ENCODE measurements at places on chromosomes 2 and 18.

DNA sequence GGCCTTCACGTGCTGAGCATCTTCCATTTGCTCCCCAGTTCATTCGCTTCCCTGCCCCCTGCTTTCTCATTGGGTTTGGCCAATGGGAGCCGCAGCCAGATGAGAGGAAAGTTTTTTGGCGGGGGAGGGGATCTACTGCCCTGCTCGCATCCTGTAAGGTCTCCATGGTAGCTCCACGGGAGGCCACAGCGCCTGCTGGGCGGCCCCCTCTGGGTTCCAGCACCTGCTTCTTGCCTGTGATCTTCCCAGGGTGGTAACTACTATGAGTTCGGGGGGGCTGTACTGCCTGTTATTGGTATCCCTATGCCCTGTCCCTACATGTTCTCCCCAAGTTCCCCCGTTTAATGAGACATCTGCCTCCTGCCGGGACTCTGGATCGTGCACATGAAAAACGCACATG, 57.2 kb downstream of the INPP5D start:
- no peak for DNase-seq

DNA sequence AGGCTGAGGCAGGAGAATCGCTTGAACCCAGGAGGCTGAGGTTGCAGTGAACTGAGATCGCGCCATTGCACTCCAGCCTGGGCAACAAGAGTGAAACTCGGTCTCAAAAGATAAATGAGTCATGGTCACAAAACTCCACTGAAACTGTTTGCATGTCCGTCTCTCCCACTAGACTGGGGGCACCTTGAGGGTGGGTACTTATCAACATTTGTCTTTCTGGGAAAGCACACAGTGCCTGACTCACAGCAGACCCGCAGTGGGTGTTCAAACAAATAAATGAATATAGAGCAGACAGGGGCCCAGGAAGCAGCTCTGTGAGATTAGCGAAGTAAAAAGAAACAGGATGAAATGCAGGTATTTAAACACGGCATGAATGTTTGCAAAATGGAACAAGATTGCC, 211.1 kb upstream of the GATA6 start:
- DNase-seq: no peak

GRCh38 chr2:196239622-196240587, 68.5 kb upstream of the STK17B start:
- peak; percentile 8 for DNase-seq

DNA sequence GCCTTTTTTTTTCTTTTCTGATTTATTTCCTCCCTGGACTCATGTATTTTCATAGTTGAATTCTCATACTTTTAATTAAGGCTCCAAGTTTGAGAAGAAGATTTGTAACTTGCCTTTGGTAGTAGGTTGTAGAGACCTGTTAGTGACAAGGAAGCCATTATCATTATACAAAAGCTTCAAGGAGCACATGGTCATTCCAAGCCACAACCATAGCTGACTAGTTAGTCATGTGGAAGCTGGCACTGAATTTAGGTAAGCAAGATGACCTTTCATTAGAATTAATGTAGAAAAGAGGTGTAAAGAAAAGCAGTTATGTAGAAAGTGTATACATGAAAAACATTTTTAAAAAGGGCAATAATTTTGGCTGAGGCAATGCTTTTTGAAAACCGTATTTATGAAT, 89.7 kb downstream of the LRP1B start:
- no peak for DNase-seq

- DNase-seq: peak; percentile 24
Observed at GRCh38 chr2:71557321-71557720, 104.0 kb downstream of the DYSF start.

GRCh38 chr2:23137166-23137565, 247.8 kb upstream of the KLHL29 start:
- no peak for DNase-seq

DNA sequence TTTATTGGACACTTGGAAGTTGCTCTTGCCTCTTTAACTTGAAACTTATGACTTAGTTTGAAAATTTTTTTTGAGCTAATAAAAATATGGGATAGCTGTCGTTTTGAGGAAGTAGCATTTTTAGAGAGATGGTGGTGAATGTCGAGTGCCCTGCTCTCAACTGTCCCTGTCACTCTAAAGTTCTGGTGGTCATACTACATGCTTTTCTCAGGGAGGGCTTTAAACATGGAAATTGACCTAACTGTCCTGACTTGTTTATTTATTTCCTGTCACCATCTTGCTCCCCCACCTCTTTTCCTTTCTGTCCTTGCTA, 16.0 kb downstream of the CEP192 start:
- no peak for DNase-seq

DNA sequence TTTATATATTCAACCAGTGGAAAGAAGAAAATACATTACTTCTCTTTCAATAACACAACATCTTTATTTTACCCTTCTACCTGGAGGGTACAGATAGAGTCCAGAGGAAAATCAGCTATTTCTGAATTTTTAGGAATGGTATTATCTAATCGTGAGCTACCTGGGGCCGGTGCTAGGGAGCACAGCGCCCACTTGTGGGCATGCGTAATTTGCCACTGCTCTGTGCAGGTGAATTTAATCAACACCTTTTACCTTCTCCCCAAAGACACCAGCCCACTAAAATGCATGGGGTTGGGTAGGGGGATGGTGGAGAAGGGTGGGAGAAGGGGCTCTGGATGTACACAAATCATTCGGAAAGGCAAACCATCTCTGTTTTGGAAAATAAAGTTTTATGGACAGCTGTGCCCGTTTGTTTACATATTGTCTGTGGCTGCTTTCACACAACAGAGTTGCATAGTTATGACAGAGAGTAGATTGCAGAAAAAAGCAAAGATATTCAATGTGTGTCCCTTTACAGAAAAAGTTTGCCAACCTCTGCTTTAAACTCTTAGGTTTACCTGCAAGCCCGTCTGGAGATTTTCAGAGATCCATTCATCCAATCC, 51.5 kb upstream of the DCC start:
- peak; percentile 62 for DNase-seq

DNA sequence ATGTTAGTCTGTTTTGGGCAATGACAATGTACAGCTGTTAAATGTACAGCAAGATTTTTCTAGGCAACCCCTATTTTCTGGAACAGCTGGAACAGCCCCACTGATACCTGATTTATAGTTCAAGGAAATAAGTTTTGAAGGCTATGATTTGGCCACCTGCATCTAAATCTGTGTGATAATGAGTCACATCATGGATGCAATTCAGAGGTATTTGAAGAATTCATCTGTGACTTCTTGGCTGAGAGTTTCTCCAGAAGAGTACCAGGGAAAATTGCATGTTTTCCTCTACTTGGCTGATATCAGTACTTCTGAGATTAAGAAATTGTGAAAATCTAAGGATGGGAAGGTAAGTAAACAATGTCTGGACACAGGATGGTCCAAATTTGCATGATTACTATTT, 40.7 kb upstream of the NT5C1B start:
- DNase-seq: no peak

DNA sequence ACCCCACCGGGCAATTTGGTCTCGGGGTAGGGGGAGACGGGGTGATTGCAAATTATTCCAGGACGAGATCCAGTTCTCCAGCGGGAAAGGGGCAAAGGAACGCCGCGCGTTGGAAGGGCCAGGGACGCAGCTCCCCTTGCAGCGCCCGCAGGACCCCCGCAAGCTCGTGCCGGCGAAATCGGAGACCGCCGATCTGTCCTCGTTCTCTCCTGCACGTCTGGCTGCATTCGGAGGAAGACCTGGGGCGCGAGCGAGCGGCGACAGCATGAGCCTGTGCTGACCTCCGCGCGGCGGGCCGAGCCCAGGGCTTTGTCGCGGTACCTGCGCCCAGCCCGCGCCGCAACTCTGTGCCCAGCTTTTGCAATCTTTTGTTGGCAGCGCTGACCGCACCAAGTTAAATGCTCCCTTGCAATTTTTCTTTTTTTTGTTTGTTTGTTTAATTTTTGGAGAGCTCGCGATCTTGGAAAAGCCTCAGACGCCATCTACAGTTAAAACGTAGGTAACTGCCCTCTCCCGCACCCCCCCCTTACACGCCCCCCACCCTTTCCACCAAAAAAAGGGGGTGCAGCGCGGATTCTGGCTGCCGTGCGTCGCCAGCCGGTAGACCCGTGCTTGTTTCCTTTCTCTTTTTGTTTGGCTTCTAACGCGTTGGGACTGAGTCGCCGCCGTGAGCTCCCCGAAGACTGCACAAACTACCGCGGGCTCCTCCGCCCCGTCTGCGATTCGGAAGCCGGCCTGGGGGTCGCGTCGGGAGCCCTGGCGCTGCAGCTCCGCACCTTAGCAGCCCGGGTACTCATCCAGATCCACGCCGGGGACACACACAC, 667 bp downstream of the TRIB2 start:
- DNase-seq: peak; percentile 80

GRCh38 chr2:105888625-105889024, 143.9 kb downstream of the NCK2 start:
- DNase-seq: peak; percentile 27

GRCh38 chr2:7971841-7972240, 710.0 kb upstream of the ID2 start:
- no peak for DNase-seq

- DNase-seq: no peak
Observed at GRCh38 chr2:131122496-131122895, 17.4 kb downstream of the PLEKHB2 start.

DNA sequence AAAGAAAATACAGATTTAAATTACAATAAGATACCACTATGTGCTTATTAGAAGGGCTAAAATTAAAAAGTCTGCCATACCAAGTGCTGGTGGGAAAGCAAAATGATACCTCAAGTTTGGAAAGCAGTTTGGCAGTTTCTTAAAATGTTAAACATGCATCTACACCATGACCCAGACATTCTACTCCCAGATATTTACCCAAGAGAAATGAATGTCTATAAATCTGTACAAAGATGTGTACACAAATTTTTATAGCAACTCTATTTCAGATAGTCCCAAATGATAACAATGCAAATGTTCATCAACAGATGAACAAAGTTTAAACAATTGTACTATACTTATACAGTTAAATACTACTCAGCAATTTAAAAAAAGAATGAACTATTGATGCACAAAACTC, 7.1 kb upstream of the DSG4 start:
- no peak for DNase-seq

- no peak for DNase-seq
Observed at GRCh38 chr2:66559672-66560071, 124.7 kb downstream of the MEIS1 start.

DNA sequence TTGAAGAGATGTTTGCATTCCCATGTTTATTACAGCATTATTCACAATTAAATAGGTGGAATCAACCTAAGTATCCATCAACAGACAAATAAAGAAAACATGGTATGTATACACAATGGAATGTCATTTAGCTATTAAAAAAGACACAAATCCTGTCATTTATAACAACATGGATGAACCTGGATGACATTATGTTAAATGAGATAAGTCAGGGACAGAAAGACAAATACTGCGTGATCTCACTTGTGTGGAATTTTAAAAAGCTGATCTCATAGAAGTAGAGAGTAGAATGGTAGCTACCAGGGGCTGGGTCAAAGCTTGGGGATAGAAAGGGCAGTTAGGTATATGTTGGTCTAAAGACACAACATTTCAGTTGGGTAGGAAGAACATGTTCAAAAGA, 376.3 kb downstream of the EPHA4 start:
- no peak for DNase-seq

- no peak for DNase-seq
Observed at GRCh38 chr2:99297994-99298393, 3.0 kb downstream of the LYG1 start.

DNA sequence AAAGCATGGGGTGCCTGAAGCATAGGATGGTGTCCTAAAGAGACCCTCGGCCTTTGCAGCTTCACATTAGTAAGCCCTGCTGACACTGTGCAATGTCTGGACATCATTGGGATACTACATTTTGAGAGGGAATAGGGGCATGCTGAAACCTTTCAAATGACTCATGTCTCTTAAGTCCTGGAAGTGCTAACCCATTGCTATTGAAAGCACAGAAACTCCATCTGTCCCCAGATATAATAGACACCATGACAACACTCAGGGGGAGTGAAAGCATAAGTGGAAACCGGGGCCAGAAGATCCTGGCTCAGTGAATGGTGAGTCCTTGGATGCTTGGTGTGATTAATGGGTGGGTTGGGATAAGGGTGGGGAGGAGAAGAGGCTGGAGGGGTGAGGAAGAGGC, 595.5 kb upstream of the ID2 start:
- no peak for DNase-seq

GRCh38 chr2:102660070-102660469, 40.7 kb downstream of the SLC9A2 start:
- no peak for DNase-seq
